ENCODE measurements at places on chromosomes 12 and 14.

DNA sequence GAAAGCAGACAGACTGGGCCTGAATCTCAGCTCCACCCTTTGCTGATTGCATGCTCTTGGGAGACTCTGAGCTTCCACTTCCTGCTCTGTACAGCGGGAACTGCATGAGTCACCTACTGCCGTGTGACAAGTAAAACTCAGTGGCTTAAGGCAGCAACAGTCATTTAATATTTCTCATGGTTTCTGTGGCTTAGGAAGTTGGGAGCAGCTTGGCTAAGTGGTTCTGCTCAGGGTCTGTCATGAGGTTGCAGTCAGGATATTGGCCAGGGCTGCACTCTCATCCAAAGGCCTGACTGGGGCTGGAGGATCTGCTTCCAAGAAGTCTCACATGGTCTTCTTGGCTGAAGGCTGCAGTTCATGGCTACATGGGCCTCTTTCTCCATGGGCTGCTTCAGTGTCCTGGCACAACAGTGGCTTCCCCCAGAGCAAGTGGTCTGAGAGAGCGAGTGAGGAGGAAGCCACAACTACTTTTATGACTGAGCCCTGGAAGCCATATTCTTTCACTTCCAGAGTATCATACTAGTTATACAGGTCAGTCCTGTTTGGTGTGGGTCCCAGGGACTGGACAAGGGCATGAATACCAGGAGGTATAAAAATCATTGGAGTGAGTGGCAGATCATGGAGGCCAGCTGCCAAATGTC, 49.7 kb downstream of the FAM222A start:
- peak; percentile 14 for DNase-seq

DNA sequence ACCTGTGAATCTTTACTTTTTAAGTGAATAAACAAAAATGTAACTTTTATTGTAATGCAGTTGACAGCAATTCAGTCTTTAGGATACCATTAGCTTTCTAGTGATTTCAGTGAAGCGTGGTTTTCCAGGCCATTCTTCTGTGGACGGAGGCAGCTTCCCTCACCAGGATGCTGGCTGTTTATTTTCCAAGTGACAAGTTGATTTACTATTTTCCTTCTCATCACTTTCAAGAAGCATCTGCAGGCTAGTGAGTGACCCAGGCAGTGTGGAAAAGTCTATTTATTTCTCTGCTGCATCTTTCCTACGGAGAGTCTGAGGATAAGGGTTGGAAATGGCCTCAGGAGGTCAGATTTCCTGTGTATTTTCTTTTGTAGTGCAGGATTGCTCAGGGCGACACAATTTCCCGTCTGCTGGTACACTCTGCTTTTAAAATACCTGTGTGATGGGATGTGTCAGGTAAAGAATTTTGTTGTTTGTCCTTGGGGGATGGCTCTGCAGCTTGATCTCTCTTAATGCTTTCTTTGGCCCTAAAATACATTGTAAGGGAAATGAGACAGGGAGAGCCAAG, 467.8 kb downstream of the NRXN3 start:
- no peak for DNase-seq

DNA sequence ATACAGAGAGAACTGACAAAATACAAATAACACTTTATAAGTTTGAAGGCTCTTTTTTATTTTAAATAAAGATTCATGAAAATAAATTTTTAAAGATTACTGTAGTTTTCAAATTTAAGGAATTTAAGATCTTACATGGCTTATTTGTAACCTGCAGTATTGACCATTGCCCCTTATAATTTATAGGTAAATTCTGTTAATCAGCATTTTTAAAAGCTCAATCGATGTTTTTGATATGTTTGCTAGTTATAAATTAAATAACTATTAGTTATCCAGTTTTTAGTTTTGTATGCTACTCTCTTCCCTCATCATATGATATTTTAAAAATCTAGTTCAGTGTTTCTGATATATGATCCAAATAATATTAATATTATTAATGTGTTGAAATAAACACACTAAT, 109.9 kb downstream of the MON2 start:
- DNase-seq, result no peak

- DNase-seq, result no peak
Measured at GRCh38 chr12:15044471-15044870, 71.6 kb downstream of the PDE6H start.

DNA sequence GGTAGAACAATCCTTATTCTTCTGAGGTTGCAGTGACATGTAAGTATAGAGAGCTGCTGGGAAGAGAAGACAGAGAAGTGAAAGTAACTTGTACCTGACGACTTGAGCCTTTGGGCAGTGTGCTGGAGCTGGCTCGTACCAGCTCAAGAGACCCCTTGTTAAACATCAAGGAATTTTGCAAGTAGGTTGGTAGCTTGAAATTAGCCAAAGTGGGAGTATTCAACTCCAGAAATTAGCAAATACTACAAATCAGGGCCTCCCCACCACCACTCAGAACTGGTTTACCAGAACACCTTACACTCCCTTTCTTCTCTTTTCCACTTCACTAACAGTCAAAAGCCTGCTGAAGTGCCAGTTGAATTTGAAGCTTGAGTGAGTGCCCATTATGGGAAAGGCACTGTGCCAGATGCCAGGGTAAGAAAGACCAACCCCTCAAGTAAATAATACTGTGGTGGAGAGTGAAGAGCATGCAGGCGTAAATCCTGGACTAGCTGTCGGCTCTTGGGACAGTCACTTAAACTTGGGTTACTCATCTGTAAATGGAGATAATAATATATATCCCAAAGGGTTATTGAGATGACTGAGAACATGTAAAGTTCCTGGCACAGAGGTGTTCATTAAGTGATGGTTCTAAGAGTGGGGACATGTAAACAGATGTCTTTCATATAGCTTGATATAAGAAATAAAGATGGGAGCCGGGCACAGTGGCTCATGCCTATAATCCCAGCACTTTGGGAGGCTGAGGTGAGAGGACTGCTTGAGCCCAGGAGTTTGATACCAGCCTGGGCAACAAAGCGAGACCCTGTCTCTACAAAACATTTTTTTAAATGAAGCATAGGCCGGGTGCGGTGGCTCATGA, 27.0 kb upstream of the EID3 start:
- no peak for DNase-seq

DNA sequence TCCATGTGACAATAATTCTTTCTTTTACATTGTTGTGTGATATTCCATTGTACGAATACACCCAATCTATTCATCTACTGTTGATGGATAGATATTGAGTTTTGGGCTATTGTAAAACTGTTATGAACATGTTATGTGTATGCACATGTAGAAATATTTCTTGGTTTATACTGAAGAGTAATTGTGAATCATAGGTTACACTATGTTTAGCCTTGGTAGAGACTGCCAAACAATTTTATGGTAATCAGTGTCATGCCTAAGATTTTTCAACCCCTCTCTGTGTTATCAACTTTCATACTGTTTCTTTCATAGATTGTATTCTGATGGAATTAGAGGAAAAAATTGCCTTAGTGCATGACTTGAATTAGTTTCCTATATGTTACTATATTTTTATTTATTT, 39.5 kb downstream of the FRMD6 start:
- no peak for DNase-seq

- no peak for DNase-seq
Measured at GRCh38 chr14:32010604-32011125, 66.4 kb upstream of the ARHGAP5 start.

DNA sequence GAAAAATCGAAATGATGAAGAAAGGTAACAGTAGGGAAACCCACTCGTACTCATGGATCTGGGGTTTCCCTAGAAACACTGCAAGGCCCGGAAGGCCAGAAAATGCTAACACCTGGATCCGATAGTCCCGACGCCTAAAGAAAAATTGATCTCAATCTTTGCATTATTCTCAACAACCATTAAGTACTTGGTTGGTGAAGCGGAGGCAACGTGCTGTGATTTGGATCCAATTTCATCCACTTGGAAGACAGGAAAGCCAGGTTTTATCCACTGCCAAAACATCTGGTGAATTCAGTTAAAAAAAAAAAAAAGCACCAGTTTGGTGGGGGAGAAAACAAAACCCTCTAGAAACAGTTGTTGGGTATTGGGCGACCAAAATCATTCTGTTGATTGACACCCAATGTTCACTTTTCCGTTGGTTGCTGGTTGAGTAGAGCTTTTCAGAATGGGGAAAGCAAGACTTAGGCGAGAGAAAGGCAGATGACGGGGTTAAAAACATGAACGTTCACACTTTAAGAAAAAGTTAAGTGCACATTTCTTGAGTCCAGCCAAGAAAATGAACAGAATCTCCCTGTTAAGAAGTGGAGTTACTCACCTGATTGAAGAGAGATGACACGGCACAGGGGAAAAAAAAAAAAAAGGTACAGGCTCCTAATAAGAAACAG, 41.9 kb upstream of the MED13L start:
- DNase-seq, result no peak

DNA sequence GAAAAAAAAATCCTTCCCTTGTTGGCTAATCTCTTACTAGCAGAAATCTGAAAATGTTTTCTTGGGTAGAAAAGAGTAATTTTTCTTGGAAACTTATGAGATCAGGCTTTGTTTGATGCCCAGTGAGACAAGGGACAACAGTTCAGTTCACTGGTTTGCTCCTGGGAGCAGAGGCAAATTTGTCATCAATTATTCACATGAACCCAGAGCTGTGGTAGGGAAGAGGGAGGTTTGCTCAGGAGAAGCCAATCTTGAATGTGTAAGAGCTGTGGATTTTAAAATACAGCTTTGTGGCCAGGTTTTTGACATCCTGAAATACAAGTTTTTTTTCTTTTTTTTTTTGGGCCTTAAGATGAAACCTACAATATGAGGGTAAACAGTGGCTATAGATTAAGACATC, 426.6 kb downstream of the ATP23 start:
- no peak for DNase-seq

DNA sequence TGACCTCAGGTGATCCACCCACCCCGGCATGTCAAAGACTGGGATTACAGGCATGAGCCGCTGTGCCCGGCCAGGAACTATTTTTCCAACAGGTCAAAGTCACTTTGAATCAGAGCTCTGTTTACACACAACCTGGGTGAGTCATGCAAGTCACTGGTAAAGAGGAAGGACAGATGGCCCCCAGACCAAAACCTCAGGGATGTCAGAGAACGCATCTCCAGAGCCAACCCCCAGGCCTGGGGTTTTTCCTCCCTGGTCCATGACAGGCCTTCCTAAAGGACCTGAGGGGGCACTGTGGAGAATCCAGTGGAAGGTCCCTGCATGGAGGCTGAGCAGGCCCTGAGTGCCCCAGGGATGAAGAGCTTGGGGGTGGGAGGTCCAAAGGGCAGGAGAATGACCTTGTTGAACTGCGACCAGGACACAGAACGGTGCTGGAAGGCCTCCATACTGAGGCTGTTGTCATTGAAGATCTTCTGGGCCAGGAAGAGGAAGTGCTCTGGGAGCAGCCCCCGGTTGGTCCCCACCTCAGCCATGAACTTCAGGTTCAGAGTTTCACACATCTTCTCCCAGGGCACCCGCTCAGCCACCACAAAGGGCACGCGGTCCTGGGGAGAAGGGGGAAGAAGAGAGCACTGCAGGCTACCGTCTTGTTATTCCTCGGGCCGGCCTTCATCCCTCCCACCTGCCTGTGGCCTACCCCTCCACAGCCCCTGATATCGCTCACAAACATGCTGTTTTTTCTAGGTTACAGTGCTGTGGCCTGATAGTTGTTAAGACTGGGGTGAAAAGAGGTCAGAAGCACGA, 9.1 kb downstream of the STAT6 start:
- DNase-seq, result no peak

DNA sequence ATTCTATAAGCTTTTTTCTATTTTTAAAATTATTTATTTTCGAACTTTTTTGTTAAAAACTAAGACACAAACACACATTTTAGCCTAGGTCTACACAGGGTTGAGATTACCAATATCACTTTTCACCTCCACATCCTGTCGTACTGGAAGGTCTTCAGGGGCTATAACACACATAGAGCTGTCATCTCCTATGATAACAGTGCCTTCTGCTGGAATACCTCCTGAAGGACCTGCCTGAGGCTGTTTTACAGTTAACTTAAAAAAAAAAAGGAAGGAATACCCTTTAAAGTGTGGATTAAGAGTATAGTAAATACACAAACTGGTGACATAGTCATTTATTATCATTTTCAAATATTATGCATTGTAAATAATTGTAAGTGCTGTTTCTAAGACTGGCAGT, 43.0 kb downstream of the RASSF8 start:
- no peak for DNase-seq

DNA sequence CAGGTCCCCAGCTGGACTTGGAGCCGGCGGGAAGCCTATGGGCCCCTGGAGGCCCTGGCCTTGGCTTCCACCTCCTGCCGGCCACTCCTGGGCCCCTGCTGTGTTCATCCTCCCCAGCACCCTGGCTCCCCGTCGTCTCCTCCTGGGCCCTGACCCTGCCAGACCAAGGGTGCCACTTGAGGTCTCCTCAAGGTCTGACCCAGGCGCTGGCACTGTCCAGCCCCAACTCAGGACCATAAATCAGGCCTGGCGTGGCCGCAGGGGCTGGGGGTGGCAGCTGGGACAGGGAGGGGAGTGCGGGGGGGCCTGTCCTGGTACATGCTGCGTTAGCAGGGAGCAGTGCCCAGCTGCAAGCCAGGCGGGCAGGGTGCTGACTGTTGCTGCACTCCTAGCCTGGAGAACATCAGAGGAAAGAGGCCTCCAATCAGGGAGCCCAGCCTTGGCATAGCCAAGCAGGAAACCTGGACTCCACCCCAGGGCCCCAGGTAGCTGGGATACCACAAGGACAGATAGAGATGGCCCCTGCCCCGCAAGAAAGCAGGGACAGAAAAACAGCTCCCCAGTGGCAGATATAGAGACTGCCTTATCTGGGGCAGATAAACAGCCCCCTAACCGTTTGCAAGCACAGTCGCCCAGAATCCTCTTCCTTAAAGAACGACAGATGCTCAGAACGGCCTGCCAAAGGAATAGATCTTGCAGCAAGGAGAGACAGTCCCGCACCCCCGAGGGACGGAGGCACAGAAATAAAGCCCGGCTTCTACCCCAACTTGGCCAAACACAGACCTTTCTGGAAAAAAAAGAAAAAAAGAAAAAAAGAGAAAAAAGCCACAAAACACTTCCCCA, 6.5 kb upstream of the ATG101 start:
- DNase-seq, result no peak

DNA sequence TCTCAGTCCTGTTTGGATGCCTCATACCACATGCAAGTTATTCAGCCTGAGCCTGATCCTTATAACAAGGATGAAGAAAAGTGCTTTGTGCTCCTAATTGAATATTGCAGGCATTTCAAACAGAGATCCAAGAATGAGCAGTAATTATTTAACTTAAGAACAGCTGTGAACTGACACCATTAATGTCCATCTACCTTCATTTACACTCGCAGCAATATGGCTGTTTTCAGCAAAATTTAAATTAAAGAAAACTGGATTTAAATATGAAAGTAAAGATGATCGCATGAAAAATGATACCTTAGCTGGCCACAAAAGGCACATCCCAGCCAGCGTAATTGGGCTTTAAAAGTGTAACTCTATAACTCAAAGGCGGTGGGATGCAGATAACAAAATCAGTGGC, 466.3 kb downstream of the GALC start:
- no peak for DNase-seq
